ENCODE measurements at places on chromosomes 16 and 17.

- peak; percentile 19 for DNase-seq
These were observed 797 bp downstream of the NUDT7 start for GRCh38 chr16:77723108-77723514.

DNA sequence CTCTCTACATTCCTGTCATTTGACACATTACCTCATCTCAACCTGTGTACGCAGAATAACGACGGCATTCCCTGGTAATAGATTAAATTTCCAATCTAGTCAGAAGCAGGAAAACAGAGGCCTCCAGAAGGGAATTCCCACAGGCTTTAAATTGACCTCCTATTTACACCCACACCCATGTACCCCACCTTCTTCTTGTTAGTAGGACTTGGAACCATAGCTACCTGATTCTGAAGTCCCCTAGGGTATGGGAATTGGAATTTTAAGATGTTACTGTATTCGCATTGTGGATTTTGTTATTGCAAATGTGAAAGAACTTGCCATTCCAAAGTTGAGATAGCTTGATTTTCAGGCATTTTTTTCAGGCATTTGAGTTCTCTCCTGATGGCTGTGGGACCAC is 377.5 kb upstream of the DYNLRB2 start:
- no peak for DNase-seq

- no peak for DNase-seq
These were observed 2.4 kb downstream of the BCL6B start for GRCh38 chr17:7025245-7025644.

DNA sequence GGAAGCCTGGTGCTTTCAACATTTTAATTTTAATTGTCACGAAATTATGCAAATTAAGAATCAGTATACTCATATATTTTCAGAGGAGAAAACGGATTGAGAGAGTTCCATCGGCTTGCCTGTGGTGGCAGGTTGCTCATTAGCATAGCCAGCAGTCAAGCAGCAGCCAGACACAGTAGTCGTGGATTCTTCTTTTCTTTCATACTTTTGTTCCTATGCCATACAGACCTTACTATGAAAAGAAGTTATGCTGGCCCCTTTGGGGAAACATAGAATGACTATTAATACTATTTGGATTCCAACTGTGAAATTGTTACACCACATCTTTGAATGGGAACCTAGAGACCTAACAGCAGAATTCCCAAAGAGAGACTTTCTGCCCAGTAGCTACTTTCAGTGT is 617.7 kb upstream of the CA10 start:
- DNase-seq, result no peak

- no peak for DNase-seq
These were observed 4.5 kb upstream of the CNP start for GRCh38 chr17:41962111-41962510.

GRCh38 chr16:4391631-4392381 is 20.2 kb downstream of the VASN start:
- DNase-seq, result no peak

DNA sequence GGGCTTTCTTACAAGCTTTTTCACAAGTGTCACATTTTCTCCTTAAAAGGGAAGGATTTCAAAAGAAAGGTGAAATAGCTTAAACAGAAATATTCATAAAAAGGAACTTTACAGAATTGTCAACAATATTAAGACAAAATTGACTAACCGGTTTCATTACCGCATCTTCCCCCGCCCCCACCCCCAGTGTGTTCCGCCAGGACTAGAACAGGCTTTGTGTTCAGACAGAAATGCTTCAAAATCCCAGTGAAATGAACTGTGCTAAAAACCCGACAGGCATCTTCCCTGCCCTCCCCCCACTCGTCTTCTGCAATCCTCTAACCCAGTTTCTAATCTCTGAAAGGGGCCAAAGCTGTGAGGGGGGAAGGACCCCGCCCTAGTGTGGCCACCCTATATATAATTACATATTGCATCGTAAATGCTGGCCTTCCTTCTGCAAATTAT is 990 bp upstream of the ROGDI start:
- DNase-seq, result peak; percentile 24

DNA sequence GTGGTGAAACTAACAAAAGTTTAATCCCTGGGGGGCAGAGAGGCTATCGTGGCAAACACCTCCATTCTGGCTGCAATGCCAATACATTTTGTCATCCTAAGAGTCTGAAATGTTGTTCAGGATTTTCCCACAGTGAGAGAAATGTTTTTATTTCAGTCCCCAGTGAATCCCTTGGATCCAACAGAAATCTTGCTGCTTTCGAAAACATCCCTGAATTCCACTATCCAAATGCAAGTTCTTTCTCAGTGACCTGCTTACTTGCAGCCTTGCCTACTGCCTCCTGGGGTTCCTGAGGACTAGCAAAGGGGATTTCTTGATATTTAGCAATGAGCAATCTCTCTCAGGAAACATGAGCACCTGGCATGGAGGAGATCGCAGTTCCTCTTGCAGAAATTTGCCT is 202.1 kb upstream of the IRX3 start:
- no peak for DNase-seq

DNA sequence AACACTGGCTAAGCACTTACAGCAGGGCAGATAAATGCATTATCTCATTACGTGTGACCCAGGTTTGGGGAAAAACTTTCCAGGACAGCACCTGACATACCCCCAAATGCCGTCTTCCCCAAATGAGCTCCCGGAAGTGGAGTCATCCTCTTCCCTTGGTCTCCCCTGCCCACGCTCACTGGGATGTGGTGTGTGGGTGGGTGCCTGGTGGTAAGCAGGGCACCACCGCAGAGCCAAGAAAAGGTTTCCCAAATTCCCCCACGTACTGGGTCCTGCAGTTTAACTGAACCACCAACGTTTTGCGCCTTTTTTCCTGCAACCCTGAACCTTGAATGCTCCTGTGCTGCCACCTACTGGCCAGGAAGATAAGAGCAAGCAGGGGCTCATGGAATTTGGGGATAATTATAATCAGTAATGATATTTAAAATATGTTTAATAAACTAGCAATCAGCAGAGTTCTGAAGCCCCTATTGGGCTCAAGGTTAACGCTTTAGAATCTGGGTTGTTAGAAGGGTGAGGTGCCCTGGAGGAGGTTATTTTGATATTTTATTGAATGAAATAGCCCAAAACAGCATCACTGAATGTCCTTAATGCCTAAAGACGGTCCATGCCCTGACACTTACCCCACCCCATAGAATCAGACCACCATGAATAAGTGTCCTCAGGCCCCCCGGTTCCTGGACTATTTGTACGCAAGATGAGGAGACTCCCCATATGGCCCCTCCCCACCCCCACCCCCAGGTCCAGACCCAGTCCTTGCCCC is 8.0 kb downstream of the SPPL2C start:
- DNase-seq, result peak; percentile 66

DNA sequence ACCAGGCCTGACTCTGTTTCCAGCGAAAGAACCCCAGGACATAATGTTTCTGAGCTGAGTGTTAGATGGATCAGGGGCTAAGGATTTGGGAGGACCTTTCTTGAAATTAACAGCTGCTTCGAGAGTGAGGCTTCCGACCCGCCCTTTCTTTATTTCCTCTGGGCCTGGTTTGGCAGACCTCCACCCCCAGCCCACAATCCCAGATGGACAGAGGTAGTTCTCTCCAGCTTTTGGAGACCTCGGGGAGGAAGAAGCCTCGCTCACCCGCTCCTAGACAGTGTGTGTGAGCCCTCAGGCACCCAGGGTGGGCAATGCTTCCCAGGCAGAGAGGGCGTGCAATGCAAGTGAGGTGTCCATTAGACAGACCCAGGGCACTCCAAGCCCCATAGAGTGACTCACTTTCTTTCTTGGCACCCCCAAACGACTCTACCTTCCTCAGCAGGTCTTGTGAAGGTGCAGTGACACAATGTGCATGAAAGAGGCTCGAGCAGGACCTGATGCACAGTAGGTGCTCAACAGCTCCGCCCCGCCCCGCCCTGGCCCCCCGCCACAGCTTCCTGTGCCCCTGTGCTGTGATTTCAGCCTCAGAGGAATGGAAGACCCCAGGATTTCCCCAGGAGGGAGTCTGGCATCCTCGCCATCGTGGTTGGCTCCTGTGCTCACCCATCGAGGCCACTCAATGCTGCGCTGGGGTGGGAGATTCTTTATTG is 50.7 kb upstream of the TOB1 start:
- no peak for DNase-seq

DNA sequence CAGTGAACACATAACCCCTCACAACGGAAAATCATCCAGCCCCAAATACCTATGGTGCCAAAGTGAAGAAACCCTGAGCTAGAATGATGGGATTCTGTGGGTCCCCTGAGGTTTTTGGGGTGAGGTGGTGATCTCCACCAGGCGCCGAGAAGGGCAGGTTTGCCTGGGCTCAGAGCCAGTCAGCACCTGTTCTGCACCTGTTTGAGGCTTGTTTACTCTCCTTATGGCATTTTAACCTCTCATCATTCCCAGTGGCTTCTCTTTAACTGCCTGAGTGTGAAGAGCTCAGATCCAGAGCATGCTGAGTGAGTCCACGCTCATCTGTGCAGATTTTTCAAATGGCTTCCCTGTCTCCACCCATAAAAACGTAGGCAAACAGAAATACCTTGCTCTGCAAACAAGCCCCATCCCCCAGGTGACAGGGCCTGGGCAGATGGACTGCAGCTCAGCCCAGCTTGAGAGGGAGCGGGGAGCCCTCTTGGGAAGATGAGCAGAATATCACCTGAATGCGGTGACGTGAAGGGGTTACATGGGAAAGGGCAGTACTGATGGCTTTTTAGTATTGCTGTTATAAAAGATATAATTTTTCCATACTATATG is 40.1 kb upstream of the CLEC19A start:
- DNase-seq, result no peak

DNA sequence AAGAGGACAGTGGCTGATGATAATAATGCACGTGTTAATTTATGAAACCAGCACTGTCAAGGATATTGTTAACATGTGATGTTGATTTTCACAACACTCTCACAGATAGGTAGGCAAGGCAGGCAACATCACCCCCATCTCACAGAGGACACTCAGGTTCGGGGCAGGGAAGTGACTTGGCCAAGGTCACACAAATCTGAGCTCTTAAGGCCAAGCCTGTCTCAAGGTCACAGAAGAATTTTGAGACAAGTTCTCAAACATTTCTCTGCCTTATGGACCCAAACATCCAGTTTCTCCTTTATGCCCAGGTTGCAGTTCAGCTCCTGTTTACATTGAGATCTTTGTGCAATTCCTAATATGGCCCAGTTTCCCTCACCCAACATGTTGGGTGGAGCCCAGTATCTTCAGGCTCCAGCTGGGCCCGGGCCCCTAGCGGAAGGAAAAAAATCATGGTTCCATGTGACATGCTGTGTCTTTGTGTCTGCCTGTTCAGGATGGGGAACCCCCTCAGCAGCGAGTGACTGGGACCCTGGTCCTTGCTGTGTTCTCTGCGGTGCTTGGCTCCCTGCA is 1.3 kb downstream of the SLC2A4 start:
- DNase-seq, result no peak

DNA sequence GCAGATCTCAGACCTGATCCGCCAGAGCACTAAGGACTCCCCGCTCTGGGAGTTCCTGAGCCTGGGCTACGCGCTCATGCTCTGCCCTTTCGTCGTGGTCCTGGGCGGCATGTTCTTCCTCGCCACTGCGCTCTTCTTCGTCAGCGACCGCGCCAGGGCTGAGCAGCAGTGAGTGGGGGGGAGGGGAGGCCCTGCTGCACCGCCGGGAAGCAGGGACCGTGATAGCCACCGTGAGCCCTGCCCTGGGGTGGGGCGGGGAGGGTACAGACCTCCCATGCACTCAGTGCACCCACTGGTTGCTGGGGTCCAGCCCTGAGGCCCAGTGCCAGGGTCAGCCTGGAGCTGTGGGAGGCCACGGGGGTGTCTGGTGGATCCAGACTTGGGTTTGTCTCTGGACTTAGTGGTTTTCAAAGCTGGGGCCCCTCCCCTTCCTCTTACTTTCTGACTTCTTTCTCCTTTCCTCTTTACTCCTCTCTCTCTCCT is 18.9 kb downstream of the MYBBP1A start:
- no peak for DNase-seq

GRCh38 chr17:82121660-82122629 is 23.9 kb upstream of the FASN start:
- DNase-seq, result no peak

DNA sequence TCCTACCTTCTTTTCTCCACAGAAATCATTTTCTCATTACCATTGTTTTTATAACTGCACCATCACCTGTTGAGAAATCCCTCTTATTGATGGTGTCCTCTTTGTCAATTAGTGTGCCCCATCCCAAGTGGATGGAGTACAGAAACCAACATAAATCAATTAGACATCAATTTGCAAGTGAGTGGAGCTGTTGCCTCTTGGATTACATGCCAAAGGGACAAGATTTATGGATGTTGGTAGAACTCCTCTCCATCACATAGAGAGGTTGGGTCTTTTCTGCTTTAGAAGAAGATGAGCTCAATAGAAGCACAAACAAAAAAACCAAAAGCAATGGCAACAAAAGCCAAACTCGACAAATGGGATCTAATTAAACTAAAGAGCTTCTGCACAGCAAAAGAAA is 973.5 kb downstream of the CDH11 start:
- no peak for DNase-seq

DNA sequence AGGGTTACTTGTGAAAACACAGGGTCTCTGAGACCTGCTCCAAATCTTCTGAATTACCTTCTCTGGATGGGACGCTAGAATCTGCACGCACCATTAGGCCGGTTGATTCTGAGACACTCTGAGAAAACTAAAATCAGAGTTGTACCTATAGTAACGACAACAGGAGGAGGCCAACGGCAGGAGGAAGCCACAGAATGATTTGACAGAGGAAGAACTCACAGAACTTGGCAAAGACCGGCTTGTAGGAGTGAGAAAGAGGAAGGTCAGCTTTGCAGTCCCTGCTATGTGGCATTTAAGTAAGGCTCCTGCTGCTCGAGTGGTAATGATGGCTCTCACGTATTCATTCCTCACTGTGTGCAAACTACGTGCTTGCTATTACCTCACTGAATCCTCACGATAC is 483.0 kb downstream of the TMEM114 start:
- no peak for DNase-seq

GRCh38 chr17:58327363-58328194 is 1.0 kb downstream of the TSPOAP1 start:
- DNase-seq, result no peak
